ENCODE measurements at places on chromosomes 4 and X.

DNA sequence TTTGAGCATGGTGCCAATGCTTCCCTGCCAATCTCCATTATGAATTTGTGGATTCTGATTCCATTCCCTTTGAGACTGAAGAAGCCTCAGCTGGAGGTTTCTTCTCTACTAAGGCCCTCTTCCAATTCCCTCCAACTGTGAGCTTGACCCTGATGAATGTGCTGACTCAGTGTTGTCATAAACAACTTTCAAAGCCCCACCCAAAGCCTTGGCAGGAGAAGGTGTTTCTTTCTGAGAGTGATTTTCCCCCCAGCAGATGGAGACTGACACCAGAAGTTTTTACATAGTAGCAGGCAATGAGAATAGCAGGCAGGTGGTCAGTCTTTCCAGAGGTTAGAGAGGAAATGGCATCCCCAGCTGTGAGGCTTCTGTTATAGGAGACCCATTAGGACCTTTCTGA is 53.1 kb downstream of the OCRL start:
- DNase-seq: no peak

- DNase-seq: no peak
Measured at GRCh38 chr4:7937006-7937405, 2.7 kb downstream of the AFAP1 start.

DNA sequence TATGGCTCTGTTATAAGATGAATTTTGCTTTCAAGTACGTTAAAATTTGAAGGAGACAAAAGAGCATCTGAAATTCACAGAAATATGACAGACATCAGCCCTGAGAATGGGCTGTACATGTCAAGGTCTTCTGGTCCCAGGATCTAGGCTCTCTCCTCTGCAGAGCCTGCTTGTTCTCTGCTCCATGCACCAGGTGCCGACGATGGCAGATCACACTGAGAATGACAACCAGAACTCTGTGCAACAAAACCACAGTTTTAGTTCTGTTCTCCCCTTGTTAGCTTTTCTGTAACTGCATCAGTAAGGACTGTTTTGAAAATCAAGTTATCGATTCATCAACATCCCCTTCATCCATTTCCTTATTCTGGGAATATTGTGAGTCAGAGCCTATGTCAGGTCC is 30.9 kb upstream of the LGI2 start:
- DNase-seq: no peak

DNA sequence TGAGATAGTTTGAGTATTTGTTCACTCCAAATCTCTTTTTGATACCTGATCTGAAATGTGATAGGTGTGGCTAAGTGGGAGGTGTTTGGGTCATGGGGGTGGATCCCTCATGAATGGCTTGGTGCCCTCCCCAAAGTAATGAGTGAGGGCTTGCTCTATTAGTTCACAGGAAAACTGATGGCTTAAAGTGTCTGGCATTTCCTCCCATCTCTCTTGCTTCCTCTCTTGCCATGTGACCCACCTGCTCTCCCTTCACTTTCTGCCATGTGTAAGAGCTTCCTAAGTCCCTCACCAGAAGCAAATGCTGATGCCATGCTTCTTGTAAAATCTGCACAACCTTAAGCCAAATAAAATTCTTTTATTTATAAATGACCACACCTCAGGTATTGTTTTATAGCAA is 61.1 kb downstream of the MAD2L1 start:
- no peak for DNase-seq

GRCh38 chr4:9384126-9384525 is 21.2 kb downstream of the USP17L30 start:
- DNase-seq: no peak

GRCh38 chr4:155143512-155143911 is 64.9 kb upstream of the NPY2R start:
- DNase-seq: no peak

DNA sequence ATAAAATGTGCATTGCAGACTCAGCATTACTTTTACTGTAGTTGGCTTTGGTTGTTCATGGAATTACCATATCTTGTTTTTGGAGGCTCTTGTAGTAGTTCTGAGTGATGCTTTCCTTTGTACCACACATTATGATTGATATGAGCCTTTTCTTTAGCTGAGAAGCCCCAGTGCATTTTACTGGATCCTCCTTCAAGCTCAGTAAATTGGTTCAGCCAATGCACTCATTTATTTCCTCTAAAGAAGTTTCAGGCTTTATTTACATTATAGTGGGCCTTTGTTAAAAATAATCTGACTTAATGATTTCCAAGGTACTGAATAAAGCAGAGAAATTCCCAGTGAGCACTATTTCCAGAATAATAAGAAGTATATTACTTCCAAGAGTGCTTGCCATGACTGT is 21.8 kb downstream of the UPRT start:
- no peak for DNase-seq

DNA sequence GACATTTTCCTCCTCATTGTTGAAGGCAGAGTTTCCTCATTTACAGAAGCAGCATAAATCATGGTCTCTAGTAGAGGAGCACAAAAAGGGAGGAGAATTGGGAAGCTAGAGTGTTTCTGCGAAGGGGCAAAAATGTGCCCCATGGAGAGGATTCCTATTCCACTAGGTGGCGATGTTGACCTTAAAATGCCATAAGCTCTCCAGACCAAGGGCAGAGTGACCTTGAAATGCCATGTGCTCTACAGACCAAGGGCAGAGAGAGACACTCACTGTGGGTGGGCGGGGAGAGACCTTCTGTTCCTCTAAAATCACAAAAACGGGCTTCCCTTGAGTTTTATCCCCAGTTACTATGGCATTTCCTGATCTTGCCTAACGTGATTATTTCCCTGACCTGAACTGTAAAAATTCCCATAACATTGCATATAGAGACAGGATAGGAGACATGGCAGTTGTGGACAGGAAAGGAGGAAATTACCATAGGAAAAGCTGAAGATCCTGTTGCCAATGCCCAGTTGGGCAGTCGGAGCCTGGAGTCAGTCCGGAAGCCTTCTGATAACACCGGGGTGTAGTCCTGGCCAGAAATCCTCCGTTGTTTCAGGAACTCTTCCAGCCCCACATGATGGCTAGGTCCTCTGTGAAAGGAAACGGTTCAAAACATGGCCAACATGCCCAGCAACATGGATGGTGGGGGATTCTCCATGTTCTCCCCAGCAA is 567.7 kb downstream of the MAGEB5 start:
- no peak for DNase-seq

GRCh38 chrX:132664273-132664672 is 175.4 kb upstream of the MBNL3 start:
- DNase-seq: no peak

DNA sequence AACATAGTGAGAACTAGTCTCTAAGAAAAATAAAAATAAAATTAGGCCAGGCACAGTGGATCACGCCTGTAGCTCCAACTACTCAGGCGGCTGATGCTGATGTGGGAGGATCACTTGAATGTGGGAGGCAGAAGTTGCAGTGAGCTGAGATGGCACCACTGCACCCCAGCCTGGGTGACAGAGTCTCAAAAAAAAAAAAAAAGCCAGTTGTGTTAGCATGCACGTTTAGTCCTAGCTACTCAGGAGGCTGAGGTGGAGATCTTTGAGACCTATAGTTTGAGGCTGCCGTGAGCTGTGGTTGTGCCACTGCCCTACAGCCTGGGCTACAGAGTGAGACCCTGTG is 2.5 kb downstream of the DCK start:
- DNase-seq: no peak

- no peak for DNase-seq
Measured at GRCh38 chrX:50769389-50770063, 44.5 kb downstream of the SHROOM4 start.
